ENCODE measurements at places on chromosomes 5 and 9.

- no peak for DNase-seq
Observed at GRCh38 chr5:10624206-10624605, 60.3 kb downstream of the ANKRD33B start.

GRCh38 chr9:16708656-16709435, 161.6 kb downstream of the BNC2 start:
- no peak for DNase-seq

DNA sequence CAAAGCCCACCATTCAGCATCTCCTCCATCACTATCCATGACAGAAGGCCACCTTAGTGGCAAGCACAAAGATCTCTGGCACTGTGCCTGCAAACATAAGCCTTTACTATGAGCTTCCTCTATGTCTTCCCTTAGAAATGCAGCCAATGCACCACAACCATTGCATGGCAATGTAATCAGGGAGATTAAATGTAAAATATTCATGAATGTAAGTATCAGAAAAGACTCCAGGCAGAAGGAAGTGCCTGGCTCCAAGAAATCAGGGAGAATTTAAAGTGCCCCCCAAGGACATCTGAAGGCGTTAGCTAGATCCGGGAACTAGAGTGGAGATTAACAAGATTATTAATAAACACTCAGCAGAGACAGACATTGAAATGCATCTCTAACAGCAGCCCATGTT, 32.5 kb upstream of the MYORG start:
- DNase-seq: no peak

DNA sequence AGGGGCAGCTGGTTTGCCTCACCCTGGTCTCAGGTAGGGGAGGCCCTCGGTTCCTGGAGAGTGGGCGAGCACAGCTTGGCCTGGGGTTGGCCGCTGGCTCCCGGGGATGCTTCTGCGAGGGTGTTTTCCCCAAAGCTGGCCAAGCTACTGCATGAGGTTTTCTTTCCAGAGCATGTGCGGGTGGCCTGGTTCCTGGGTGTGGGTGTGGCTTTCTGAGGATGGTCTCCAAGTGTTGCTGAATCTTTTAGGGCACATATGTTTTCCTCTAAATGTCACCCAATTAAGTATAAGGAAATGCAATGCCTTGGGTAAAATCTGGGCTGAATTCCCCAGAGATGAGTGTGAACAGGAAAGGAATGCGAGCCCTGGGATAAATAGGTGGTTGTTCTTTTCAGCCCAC, 115.8 kb upstream of the ICE1 start:
- no peak for DNase-seq

GRCh38 chr9:112443200-112443599, 43.4 kb upstream of the KIAA1958 start:
- peak; percentile 38 for DNase-seq

DNA sequence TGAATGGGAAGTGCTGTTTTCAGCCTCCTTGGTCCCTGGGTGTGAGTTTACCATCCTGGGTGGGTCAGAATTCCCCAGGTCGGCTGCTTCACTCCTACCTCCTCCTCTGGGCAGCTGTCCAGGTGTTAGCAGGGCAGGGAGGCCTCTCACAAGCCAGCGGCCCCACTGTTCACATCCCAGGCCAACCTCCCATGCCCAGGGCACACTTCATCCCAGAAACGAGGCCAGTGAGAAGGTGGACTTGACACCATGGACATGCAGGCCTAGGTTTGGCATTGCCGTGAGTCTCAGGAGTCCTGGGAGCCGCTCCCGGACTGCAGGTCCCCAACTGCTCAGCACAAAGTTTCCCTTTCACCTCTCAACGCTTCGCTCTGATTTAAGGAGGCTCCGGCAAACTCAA, 229.6 kb upstream of the IRX2 start:
- no peak for DNase-seq

- no peak for DNase-seq
Observed at GRCh38 chr5:107472620-107473064, 198.1 kb downstream of the EFNA5 start.

GRCh38 chr9:91572044-91572443, 148.4 kb upstream of the NFIL3 start:
- DNase-seq: no peak

- peak; percentile 48 for DNase-seq
Observed at GRCh38 chr9:120900824-120901223, 23.8 kb upstream of the PHF19 start.

DNA sequence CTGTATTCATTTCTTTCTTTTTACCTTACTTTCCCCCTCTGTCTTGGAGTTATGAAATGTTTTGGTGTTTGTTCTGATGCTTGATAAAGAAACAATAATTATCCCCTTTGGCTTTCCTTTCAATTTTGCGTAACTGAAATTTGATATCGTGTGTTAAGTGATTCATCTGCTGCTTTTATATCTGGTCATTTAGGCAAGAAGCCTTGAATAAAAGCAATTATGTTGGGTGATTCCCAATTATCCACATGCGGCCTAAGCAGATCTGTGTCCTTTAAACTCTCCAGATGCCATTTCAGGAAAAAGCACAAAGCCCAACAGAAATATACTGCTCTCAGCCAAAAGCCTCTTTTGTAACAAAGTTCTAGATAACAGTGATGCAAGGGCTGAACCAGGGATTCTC, 92.8 kb downstream of the TAF11L14 start:
- DNase-seq: no peak

DNA sequence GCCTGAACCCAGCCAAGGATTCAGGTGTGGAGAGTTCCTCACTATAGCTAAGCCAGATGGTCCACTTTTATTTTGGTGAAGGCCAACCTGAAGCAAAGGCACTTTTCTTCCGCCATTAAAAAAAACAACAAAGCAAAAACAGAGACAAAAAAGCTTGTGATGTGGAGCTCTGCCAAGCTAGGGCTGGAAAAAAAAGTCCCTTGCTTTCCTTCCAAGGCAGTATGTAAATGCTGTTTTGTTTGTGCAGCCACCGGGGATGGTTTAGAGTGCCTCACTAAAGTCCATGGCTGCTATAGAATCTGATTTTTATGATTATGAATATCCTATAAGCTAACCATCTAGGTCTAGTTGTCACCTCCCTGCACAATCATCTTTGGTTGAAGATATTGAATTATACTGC, 14.9 kb downstream of the MEGF10 start:
- no peak for DNase-seq

GRCh38 chr5:116520771-116521170, 53.9 kb downstream of the SEMA6A start:
- no peak for DNase-seq

GRCh38 chr5:32020271-32020670, 153.8 kb downstream of the GOLPH3 start:
- DNase-seq: peak; percentile 50

DNA sequence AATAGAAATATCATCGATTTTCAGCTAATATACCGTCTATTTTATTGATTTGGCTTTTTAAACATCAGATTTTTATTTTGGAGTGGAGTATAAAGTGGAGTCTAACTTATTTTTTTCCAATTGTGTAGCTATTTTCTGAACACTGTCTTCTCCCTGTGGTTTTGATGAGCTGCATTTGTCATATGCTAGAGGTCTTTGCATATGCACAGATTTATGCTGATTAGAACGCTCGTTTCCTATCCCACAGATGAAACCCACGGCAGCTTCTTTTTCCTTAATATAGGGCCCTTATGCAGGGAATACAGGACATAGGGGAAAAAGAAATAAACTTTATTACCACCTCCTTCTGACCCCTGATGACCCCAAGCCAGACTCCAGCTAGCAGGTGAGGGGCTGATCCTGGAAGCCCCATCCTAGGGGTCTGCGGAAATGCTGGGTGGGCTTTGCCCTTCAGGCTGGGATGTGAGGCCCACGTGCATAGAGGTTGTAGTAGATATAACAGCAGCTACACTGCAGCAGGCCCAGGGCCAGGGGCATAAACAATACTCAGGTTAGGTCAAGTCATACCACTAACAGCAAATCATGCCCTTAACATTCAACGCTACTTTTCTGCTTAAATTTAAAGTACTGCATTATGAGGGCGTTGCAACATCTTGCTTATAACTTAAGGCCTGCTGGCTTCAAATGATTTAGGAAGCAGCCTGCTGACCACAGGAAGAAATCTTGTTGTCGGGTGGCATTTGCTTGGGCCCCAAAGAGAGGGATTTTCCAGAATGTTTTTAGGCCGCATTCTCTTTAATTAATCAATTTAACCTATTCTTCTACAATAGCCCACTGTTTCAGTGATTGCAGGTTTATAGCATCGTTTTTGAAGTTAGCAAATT, 28.5 kb downstream of the MVB12B start:
- DNase-seq: no peak

GRCh38 chr5:72459089-72459661, 48.0 kb downstream of the ZNF366 start:
- peak; percentile 85 for DNase-seq

DNA sequence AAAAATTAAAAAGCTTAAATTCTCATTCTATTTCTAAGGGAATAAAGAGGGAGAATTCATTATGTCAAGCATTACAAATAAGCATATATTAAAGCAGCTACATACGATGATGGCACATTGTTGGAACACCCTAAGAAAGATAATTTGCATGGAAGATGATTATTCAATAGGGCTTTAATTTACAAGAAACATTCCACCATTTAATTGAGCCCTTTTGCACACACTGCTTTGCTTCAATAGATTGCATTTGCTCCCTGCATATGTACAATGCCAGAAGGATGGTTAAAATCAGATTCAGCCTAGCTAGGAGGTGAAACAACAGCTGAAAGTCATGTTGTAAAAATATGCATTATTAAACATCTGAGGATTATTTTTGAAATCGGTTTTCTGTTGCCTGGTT, 21.8 kb downstream of the KIAA1958 start:
- DNase-seq: no peak

GRCh38 chr5:132098151-132098594, 24.6 kb downstream of the CSF2 start:
- peak; percentile 68 for DNase-seq
